ENCODE measurements at places on chromosomes 13 and 19.
A peak's percentile ranks its signal among the peaks of the same experiment; 100 is the strongest.

GRCh38 chr19:33756177-33756576, 40.5 kb upstream of the KCTD15 start:
- no peak for DNase-seq

DNA sequence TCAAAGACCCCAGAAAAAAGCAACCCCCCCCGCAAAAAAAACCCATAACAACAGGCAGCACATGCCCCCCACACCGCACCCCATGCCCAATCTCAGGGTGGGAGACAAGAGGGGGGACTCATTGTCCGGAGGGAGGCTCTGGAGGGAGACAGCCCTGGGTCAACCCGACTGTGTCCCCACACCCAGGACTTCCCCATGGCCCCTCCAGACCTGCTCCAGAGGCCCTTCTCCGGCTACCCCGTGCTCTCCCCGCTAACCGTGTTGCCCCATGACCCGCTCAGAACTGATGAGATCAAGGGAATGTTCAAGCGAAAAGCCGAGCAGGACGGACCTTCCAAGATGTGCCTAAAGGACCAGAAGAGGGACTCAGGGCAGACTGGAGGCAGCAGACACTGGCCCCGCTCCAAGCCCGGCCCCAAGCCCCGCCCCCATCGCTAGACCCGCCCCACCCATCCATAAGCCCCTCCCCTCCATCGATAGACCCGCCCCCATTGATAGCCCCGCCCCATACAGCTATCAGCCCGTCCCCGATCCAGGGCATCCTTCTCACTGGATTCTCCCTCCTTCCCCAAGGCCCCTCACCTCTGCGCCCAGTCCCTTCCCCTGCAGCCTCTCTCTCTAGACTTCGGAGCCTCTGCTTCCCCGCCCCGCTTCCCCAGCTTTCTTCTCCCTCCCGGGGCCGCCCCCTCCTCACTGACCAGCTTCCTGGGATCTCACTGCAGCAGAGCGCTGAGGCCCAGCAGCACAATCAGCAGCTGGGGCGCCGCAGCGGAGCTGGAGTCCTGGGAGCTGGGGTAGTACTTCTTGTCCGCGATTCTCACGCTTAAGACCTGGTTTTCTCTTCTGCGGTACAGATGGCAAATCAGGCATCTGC, 2.2 kb downstream of the BST2 start:
- peak; percentile 37 for DNase-seq

DNA sequence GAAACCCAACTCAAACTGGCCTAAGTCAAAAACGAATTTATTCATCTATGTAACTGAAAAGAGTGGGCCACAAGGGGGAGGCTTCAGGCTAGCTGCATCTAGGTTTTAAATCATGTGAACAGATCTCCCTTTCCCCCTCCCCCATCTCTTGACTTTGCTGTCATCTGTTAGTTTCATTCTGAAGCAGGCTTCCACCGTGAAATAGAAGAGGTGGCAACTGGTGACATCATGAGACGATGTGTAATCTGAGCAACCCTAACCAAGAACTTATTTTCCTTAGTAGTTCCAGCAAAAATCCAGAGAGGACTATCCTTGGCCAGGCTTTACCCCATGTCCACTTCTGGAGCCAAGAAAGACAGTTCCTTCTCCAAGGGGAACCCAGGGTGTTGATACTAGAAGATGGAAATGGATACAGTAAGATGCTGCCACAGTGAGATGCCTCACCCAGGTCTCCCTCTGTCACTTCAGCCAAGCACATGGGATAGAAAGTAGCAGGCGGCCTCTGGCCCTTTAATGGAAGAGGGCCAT, 9.4 kb downstream of the SAMD4B start:
- DNase-seq = no peak

- peak; percentile 83 for DNase-seq
Measured at GRCh38 chr13:23321535-23322241, 111.8 kb downstream of the SACS start.

DNA sequence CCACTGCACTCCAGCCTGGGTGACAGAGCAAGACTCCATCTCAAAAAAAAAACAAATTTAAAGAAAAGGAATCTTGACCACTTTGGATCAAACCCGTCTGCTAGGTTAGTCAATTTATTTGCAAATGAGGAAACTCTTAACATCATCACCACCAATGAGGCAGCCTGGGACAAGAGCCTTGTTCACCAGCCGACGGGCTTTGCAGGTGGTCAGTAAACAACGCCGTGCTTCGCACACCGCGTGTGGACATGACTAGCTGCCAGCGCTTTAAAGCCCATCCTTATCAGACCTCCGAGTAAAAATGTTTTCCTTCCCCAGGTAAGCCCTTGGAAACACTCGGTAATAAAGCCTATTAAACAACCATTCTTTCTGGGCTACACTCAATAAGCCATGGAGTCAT, 41.9 kb downstream of the INSR start:
- DNase-seq = no peak

DNA sequence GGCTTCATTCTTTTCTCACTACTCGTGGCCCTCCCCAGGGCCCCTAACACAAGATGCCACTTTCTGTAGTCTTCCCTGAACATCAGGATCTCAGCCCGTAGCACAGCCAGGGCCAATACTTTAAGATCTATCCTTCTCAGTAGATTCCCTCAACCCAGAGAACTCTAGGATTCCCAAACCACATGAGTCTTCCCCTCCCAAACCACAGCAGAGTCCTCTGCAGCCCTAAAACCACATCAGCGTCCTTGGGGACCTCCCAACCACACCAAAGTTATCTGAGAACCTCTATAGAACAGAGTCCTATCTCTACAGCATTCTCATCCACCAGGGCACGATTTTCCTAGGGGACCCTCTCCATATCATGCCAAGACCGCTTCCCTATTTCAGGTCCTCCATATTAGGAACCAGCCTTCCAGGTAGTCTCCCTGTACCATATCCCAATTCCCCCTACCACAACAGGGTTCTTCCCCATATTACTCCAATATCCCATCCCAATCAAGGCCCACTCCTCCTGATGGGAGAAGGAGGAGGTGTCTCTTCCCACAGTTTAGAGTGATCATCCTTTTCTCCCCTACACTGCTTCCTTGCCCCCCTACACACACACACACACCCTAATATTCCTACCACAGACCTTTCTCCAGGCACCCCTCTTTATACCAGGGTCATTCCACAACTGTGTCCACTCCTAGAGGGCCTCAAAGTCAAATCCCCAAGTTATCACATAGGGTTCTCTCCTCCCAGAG, 1.4 kb downstream of the DYRK1B start:
- no peak for DNase-seq

- no peak for DNase-seq
Measured at GRCh38 chr19:32040236-32040635, 305.2 kb upstream of the ZNF507 start.

GRCh38 chr13:48783695-48784230, 130.0 kb downstream of the CYSLTR2 start:
- DNase-seq = peak; percentile 30

DNA sequence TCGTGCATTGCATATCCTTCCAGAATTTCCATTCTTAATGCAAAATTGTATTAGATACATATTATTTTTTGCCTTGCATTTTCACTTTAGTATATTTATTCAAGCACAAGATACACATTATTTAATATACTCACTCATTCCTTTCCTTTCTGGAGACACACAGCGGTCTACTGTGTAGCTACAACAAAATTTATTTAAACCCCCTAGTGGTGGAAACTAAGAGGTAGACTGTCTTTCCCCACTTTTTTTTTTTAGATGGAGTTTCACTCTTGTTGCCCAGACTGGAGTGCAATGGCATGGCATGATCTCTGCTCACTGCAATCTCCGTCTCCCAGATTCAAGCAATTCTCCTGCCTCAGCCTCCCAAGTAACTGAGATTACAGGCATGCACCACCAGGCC, 2040.3 kb upstream of the PCDH20 start:
- no peak for DNase-seq

- no peak for DNase-seq
Measured at GRCh38 chr13:43143591-43143990, 120.2 kb downstream of the DNAJC15 start.

- DNase-seq = no peak
Measured at GRCh38 chr13:40252241-40252640, 414.2 kb downstream of the FOXO1 start.

GRCh38 chr13:19181021-19181620, 503 bp downstream of the TUBA3C start:
- DNase-seq = no peak

DNA sequence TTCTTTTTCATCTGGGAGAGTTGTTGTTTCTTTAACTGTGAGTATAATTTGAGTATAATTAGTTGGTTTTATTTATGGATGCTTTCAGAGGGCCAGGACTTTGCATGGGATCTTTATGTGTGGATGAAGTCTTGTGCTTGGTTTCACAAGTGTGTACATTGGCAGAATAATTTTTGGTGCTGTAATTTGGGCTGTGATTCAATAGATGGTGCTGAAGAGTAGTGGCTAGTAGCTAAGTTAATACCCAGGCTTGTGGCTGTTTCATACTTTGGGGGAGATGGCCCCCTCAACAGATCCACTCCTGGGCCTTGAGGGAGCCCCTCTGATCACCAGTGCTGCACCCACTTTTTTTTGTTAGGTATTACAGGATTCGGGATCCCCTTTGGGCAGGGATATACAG, 1142.4 kb downstream of the SLITRK1 start:
- DNase-seq = peak; percentile 12

DNA sequence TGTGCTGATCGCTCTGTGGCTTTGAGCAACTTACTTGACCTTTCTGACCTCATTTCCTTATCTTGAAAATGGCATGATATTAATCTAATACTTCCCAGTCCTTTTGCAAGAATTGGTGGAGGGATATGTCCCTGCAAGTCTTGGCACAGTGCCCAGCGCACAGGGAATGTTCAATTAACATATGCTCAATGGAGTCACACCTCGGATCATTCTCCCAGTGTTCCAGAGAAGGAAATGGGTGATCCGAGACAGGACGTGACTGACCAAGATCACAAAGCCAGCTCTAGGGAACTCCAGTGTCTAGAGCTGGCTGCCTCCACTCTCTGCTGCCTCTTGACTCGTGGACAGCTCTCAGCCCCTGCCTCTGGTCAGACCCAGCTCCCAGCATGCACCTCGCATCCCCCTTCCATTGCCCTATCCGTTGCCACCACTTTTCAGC, 3.6 kb downstream of the CDC42EP5 start:
- DNase-seq = no peak

DNA sequence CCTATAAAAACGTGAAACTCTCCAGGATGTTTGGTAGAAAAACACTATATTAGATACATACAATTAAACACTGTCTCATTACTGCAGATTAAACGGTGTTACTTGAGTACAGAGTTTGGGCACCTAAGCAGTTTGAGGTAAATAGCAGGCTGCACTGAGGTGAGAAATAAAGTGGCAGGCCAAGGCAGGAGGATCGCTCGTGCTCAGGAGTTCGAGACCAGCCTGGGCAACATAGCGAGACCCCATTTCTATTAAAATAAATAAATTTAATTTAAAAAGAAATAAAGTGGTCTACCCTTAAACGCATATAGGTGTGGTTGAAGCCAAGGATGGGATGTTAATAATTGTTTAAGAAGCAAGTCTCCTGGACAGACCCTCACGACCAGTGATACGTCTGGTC, 1.2 kb downstream of the PSPC1 start:
- DNase-seq = no peak

- no peak for DNase-seq
Measured at GRCh38 chr13:48819376-48819775, 156.3 kb upstream of the FNDC3A start.

DNA sequence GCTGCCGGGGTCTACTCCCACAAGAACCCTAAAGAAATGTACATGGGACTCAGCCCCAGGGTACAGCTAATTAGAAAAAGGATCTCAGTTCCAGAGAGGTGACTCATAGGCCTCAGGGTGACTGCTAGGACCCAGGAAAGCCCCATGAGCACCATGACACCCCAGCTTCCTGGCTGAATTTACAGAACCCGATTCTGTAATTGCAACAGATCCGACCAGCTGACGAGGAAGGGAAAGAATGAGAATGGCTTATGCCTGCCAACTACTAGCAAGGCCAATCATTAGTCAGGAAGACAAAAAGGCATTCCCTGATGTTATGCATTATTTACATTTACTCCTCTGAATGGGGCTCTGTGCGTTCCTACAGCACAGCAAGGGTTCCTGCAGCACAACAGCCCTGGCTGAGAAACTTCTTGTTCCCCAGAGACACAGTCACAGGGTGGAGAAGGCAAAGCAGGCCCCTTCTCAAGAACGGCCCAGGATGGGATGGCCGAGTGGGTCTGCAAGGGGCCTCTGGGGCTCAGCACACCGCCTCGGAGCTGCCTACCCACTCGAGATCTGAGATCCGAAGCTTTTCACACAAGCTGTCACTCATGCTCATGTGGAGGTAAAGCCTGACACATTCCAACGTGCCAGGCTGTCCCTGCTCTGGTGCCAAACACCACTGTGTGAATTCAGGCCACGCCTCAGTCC, 27.2 kb downstream of the PBX4 start:
- peak; percentile 98 for DNase-seq

- DNase-seq = no peak
Measured at GRCh38 chr13:108787700-108788414, 158.4 kb downstream of the MYO16 start.

DNA sequence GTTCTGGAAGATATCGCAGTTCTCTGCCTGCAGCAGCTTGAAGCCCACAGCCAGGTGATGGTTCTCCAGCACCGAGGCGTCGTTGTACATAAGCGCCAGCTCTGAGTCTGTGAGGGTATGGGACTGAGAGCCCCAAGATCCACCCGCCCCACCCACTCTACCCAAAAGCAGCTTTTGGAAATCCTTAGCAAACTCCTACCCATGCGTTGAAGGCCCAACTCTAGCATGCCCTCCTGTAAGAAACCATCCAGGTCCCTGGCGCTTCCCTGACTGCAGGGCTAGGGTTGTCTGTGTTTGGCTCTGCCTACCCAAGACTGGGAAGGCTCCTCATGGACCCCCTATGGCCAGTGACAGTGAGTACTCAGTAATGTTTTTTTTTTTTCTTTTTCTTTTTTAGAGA, 9.4 kb downstream of the PDE4C start:
- no peak for DNase-seq

DNA sequence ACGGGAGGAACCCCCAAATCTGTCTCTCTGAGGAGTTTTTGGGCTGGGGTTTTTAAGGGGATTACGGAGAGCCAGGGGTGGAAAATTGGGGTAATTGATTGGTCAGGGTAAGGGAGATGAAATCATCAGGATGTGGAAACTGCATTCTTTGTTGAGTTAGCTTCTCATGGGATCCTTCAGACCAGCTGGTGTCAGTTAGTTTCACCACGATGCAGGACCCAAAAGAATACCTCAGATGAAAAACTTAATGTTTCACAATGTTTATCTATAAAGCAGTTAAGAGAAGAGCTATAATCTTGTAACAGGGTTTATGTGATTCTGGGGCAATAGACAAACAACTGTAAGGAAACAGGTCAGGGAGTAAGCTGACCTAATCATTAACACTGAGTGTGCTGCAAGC, 230.8 kb downstream of the POU4F1 start:
- DNase-seq = no peak

DNA sequence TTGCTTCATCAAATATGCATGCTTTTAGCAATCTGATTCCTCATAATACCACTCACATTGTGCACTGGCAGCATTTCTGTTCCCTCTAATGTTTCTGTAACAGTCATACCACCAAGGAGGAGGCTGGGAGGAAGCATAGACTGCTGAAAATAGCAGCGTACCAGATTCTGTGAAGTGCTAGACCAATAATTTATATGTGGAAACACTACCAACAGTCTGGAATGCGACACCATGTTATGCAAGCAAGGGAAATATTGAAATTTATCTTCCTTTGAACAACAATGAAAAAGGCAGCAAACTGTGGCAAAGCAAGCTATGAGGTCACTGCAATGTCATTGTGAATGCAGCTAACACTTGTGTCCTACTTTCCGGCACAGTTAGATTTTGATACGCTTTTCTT, 1388.0 kb downstream of the EFNB2 start:
- peak; percentile 1 for DNase-seq

- DNase-seq = peak; percentile 93
Measured at GRCh38 chr13:27194895-27195764, 23.5 kb upstream of the USP12 start.
